ENCODE measurements at places on chromosomes 2 and 18.
A peak's percentile ranks its signal among the peaks of the same experiment; 100 is the strongest.

GRCh38 chr2:240557808-240558207 lies at the start of gene ANKMY1:
Gene ANKMY1 (minus strand): TSS chr2:240557988. CDS start chr2:240557335, 653 bp downstream.
- peak; percentile 47 for DNase-seq

DNA sequence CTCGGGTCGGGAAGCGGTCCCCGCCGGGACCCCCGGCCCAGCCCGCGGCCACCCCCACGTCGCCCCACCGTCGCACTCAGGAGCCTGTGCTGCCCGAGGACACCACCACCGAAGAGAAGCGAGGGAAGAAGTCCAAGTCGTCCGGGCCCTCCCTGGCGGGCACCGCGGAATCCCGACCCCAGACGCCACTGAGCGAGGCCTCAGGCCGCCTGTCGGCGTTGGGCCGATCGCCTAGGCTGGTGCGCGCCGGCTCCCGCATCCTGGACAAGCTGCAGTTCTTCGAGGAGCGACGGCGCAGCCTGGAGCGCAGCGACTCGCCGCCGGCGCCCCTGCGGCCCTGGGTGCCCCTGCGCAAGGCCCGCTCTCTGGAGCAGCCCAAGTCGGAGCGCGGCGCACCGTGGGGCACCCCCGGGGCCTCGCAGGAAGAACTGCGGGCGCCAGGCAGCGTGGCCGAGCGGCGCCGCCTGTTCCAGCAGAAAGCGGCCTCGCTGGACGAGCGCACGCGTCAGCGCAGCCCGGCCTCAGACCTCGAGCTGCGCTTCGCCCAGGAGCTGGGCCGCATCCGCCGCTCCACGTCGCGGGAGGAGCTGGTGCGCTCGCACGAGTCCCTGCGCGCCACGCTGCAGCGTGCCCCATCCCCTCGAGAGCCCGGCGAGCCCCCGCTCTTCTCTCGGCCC lies 13.6 kb downstream of the SPEG start:
- no peak for DNase-seq

DNA sequence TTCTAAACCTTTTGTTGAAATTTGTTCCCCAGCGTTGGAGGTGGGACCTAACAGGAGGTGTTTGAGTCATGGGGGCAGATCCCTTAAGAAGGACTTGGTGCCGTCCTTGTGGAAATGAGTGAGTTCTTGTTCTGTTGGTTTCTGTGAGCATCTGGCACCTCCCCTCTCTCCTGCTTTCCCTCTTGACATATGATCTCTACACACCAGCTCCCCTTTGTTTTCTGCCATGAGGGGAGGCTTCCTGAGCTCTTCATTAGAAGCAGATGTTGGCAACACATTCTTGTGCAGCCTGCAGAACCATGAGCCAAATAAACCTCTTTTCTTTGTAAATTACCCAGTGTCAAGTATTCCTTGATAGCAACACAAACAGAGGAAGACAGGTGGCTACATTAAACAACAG lies 23.8 kb downstream of the NABP1 start:
- DNase-seq, result no peak

DNA sequence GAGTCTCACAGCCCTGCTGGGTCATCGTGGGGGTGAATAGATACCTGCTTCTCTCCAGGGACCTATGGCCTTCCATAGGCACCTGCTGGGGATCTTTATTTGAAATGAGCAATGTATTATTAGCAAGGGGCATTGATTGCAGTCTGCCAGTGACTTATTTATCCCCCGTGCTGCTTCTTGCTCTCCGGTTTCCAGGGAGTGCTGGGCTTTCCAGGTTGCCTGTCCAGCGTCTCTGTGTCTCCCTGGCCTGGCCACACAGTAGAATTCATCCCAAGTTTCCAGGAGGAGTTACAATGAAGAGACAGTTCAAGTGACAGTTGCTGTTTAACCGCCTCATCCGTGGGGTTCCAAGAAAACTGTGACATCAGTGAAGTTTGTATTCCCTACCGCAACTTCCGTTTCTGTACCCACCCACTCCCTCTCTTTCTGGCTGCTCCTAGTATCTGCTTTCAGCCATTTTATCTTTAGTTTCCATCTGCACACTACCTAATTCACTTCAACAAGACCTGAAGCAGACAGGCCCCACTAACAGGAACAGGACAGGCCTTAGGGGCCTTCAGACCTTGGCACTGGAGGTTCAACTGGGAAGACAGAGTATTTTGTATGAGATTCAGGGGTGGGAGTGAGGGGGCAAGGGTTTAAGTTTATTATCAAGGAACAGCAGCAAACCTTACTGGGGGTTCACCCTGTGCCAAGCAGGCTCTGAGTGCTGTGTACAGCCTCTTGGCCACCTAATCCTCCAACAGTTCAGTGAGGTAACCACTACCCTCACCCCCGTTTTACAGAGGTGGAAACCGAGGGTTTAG lies 134.8 kb downstream of the PRKCE start:
- no peak for DNase-seq

DNA sequence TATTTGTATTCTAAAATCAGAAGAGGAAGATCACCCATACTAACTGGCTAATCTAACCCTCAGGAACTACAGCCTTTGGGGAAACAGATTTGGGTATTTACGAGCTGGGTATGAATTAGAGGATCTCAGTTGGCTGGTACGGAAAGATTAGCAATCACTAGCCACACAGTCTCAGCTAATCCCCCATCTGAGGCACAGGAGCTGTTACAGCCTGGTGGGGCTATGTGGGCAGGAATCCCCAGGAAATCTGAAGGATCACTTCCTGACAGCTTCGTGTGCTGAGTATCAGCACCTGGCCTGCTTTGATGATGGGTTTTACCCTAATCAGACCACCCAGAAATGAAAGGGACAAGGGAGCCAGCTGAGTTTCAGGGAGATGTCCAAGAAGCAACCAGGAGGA lies 206.3 kb downstream of the AFF3 start:
- DNase-seq, result no peak

- no peak for DNase-seq
Observed at GRCh38 chr2:96261328-96262003, 4.3 kb downstream of the TMEM127 start.

DNA sequence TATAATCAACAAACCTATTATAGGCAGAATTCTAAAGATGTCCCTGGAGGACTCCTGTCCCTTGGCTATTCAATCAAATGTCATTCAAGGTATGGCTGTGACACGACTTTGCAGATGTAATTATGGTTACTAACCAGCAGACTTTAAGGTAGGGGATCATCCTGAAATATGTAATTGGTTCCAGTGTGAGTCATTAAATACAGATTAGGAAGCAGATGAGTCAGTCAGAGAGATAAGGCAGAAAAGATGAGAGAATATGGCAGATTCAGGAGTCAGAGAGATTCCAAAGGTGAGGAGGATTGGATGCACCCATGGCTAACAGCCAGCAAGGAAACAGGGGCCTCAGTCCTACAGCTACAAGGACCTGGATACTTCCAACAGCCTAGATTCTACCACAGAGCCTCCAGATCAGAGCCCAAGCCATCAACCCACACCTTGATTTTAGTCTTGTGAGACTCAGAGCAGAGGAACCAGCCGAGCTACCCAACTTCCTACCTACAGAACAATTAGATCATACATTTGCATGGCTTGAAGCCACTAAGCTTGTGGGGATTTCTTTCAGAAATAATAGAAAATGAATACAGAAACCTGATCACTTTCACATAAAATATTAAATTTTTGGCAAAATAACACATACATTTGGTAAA lies 11.2 kb upstream of the PROM2 start:
- DNase-seq, result no peak

GRCh38 chr2:85709401-85709811 lies 15.2 kb downstream of the GNLY start:
- no peak for DNase-seq

- no peak for DNase-seq
Observed at GRCh38 chr2:177283906-177284305, 19.4 kb upstream of the NFE2L2 start.

- DNase-seq, result peak; percentile 39
Observed at GRCh38 chr2:151637271-151637781, 97.0 kb downstream of the NEB start.

GRCh38 chr2:33370636-33371265 lies 105.7 kb upstream of the RASGRP3 start:
- no peak for DNase-seq
